ENCODE measurements at places on chromosomes 7 and 10.

DNA sequence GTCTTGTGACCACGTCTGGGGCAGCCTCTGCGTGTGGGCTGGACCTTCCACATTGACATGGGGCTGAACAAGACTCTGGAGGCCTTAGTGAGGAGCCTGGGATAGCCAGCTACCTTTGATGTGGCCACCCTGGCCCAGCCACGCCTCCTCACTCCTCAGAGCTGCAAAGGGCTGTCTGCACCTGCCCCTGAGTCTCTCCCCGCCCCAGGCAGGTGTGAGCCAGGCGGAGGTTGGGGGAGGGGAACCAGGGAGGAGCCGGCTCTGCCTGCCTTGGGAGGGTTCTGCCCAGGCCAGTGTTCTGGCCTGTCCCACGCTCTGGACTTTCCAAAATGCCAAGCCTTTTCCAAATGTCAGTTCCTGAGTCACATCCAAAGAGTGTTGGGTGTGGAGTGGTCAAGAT lies 72.2 kb downstream of the GTF2IRD1 start:
- DNase-seq = no peak

- DNase-seq = no peak
Observed at GRCh38 chr7:129222064-129222463, 2.8 kb upstream of the AHCYL2 start.

DNA sequence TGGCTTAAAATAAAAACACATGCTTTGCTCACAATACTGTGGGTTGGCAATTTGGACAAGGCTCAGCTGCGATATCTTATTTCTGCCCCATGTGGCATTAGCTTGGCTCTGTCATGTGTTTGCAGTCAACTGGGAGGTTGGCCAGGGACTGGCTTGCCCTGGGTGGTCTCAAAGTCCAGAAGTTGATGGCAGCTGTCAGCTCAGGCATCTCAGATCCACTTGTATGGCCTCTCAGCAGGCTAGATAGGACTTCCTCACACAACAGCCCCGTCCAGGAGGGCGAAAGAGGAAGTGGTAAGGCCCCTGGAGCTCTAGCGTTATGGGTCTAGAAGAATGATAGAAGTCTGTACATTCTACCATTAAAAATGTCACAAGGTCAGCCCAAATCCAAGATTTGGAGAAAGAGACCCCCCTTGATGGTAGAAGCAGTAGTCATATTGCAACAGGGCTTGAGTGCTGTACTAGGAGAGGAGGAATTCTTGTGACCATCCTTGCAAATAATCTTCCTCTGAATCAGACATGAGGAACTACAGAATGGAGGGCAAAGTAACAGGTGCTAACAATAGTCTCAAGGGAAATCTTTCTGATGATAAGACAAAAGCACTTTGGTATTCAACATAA lies 166.2 kb downstream of the FAM107B start:
- no peak for DNase-seq

GRCh38 chr7:111954056-111954455 lies 252.1 kb downstream of the DOCK4 start:
- no peak for DNase-seq

- DNase-seq = no peak
Observed at GRCh38 chr7:128383776-128384175, 22.3 kb upstream of the PRRT4 start.

DNA sequence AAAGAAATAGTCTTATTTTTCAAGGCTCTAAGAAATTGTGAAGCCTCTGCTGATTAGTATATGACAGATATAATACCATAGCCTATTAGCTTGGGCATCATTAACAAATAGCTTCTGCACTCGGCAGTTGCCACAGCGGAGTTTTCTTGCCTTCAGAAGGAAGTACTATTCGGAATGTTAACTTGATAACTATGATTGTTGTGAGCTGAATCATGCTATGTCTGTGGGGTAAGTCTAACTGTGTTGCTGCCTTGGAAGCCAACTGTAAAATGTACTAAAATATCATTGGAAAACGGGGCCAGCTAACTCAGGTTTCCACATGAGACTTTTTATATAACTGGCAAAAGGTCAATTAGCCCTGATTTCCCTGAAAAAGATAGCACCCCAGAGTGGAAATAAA lies 93.2 kb downstream of the TWIST1 start:
- DNase-seq = no peak

- no peak for DNase-seq
Observed at GRCh38 chr10:63213489-63213888, 80.4 kb downstream of the NRBF2 start.

DNA sequence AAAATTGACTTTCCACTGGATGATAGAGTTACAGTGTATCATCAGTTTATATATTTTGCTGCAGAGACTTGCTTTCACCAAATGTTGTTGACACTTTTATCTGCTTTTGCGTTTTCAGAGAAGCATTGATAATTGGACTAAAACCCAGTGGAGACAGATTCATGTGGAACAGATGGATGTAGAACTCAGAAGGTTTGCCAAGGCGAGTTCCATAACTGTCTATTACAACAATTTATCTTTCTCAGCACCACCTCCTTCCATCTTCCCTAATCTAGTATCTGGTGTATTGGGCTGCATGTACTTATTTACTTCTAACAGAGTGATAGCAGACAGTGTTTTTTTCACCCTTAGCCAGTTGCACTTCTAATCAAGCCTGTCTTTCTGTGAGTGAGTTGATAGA lies 73.3 kb downstream of the DNAH11 start:
- DNase-seq = no peak

- DNase-seq = no peak
Observed at GRCh38 chr7:92699560-92699959, 109.4 kb upstream of the FAM133B start.

DNA sequence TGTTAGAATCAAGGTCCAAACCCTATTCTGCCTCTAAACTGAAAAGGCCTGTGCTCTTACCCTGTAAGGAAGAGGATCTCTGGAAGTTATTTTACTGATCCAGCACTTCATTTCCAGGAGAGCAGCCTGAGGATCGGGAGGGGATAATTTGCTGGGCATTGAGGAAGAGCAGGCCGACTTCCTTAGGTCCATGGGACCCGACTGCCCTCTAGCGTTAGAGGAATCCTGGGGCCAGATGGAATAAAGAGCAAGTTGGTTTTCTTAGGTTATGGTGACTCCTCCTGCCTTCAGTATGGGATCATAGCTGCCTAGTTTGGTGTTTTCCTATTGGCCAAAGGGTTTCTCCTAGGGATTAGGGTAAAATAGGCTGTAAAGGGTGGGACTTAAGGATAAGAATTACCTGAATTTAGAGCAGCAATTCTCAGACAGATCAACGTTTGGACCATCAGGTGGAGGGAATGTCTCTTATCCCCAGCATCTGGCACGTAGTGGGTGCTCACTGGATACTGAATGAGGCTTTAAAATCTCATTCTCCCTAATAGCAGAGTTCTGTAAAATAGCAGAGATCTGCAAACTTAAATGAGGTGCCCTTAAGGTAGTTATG lies 40.0 kb upstream of the SORBS1 start:
- DNase-seq = no peak

DNA sequence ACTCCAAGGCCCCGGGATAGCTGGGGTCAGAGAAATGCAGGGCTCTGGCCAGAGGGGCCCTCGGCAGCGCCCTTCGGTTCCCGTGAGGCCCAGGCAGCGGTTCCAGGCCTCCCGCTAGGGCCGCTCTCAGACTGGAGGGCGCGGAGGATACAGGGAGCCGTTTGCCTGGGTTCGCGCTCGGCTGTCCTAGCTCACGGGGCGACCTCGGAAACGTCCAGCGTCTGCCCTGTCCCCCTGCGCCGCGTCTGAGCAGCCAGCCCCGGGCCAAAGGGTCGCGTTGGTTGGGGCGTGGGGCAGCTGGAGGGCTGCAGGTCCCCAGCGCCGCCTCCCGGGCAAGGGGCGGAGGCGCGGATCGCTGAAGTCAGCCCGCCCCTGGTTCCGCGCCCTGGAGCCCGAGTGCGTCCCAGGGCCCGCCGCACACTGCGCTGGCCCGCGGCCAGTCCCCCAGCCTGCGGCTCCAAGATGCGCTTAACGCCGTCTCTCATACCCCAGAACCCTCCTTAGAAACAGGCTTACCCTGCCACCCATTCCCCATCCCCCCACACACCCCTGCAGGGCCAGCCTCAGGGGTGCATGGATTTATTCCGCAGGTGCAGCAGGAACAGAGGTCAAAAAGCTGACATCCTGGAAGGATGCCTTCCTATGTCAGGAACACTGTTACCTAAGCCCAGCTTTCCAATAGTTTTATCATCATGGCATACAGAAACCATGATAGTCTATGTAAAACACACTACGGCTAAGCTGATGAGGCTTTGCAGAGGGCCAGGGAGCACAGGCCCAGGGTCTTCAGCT lies 22.1 kb upstream of the OPN4 start:
- DNase-seq = peak; percentile 73

- DNase-seq = peak; percentile 90
Observed at GRCh38 chr7:132318352-132319318, 257.6 kb downstream of the PLXNA4 start.

- no peak for DNase-seq
Observed at GRCh38 chr7:116713918-116714317, 41.9 kb downstream of the MET start.

GRCh38 chr7:134302120-134302519 lies 14.6 kb downstream of the SLC35B4 start:
- DNase-seq = no peak

GRCh38 chr10:113335592-113335991 lies 217.3 kb upstream of the HABP2 start:
- DNase-seq = no peak

DNA sequence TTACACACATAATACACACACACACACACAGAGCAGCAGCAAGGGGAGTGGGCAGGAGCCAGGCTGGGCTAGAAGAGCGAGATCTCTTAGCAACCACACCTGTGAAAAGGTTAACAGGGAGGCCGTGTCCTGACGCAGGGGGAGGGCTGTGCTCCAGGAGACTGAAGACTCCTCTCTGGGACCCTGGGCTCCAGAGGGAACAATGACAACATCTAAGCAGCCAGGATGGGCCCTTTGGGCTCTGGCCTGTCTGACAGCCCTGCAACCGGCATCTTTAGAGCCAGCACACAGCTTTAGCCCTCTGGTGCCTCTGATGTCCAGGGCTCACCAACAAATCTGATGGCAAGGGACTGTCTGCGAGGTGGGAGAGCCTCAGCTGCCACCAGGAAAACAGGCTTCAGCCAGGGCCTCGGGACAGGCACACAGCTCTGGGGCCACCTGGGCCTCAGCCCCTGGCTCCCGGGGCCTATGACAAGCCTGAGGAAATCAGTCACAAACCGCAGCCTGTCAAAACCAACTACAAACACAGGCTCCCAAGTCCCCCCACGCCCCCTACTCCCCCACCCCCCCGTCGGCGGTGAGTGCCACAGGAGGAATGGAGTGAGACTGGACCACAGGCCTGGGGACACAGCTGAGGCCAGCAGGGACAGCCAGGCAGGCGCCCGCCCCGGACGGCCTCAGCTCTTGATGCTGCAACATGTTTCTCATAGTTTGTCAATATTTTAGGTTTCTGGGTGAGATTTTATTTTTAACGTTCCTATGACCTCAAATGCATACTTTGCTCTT lies 102.8 kb downstream of the TNS3 start:
- no peak for DNase-seq

- no peak for DNase-seq
Observed at GRCh38 chr7:144517749-144518148, 114.3 kb upstream of the NOBOX start.

- DNase-seq = no peak
Observed at GRCh38 chr10:69344591-69345252, 66.4 kb downstream of the HK1 start.

DNA sequence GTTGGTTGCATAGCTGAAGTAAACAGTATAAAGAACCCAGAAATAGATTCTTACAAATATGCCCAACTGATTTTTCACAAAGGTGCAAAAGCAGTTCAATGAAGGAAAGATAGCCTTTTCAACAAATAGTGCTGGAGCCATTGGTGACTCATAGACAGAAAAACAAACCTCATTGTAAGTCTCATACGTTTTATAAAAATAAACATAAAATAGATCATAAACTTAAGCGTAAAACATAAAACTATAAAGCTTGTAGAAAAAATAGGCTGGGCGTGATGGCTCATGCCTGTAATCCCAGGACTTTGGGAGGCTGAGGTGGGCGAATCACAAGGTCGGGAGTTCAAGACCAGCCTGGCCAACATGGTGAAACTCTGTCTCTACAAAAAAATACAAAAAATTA lies 318.8 kb upstream of the IGFBP3 start:
- no peak for DNase-seq

- DNase-seq = no peak
Observed at GRCh38 chr10:126732308-126732707, 61.8 kb upstream of the C10orf90 start.

DNA sequence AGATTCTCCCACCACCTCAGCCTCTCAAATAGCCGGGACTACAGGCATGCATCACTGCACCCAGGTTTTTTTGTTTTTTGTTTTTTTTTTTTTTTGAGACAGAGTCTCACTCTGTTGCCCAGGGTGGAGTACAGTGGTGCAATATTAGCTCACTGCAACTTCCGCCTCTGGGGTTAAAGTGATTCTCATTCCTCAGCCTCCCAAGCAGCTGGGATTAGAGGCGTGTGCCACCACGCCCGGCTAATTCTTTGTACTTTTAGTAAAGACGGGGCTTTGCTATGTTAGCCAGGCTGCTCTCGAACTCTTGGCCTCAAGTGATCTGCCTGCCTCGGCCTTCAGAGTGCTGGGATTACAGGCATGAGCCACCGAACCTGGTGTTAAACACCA lies 107.5 kb upstream of the KIF5B start:
- DNase-seq = no peak

DNA sequence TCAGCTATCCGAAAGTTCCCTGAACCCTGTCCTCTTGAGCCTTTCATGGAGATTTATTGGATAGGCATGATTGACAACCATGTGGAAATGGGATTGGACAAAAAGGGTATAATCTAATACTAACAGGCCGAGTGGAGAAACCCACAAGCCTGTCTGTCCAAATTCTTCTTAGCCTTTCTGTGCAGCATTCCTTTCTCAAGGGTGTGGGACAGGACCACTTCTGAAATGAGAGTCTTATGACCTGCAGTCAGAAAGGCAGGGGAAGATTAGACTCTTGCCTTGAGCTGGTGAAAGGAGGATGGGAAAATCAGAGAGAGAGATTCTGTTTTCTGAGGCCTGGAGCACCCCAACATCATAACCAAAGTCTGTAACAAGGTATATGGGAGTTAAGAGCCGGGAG lies 85.5 kb downstream of the MAPK8 start:
- no peak for DNase-seq

- no peak for DNase-seq
Observed at GRCh38 chr10:5477948-5478693, 21.2 kb downstream of the CALML5 start.

GRCh38 chr7:124796771-124797170 lies 31.2 kb upstream of the GPR37 start:
- DNase-seq = no peak
